ENCODE measurements at places on chromosomes 4 and X.

DNA sequence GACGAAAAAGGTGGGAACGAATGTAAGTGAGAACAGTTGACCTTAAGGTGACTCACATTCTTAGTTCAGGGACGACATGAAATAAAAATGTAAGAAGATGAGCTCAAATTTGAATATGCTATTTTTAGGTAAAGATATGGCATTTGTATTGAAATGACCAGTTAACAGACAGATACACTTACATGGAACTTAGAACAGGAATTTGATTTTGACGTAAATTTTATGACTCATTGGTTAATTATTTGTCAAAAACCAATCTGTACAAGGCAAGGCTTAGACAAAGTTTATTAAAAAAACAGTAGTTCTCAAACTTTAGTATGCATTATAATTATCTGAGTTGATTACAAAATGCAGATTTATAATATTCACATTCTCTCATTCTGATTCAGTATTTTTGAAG is 469.4 kb downstream of the CFAP47 start:
- DNase-seq: no peak

- no peak for DNase-seq
These were observed 43.6 kb upstream of the UCP1 start for GRCh38 chr4:140612357-140612756.

DNA sequence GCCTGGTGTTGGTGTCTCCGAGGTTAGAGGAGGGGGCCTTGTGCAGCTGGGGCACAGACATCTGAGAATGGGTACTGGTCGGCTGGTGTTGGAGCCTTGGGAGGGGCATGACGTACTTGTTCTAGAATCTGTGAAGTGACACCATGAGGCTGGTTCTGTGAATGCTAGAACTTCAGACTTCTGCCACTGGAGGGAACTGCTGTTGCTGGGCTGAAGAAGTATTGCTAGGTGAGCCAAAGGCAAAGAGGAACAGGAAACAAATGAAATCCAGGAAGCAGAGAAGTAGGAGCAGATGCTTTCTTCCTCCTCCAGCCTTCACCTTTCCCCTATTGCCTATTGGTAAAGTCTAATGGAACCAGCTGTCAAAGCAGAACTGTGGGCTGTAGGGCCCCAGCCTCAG is 120.9 kb upstream of the DDIT4L start:
- DNase-seq: no peak

DNA sequence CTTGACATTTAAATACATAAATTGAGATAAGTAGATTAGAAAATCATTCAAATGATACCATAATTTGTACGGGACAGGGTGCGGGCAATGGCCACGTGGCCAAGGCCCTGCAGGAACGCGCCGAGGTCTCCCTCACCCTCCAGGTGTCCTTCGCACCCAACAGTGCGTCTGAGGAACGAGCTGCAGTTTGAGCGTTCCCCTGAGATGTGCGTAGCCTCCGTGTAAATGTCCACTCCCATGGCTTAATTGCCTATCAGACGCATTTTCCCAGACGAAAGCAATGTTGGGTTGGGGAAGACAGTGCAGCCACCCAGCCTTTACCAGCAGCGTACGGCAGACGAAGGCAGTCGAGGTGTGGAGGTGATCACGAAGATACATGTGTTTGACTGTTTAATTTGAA is 56.4 kb downstream of the CPLX1 start:
- no peak for DNase-seq

DNA sequence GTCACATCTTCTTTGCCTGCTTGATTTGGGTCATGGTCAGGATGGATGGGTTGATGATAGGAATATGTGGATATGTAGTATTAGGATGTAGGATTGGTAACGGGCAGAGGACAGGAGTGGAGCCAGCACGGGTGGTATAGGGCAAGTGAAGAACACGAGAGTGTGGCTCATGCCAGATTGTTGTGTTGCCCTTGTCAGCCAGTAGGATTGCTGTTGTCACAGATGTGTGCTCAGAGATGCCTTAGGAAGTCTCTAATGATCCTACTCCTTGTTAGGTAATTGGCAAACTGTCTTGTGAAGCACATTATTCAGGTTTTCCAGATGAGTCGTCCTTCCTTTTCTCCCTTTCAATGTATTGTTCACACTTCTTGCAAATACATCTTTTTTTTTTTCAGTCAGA is 5.5 kb downstream of the ATP10D start:
- no peak for DNase-seq

GRCh38 chr4:126328914-126329313 is 1014.2 kb downstream of the FAT4 start:
- no peak for DNase-seq

DNA sequence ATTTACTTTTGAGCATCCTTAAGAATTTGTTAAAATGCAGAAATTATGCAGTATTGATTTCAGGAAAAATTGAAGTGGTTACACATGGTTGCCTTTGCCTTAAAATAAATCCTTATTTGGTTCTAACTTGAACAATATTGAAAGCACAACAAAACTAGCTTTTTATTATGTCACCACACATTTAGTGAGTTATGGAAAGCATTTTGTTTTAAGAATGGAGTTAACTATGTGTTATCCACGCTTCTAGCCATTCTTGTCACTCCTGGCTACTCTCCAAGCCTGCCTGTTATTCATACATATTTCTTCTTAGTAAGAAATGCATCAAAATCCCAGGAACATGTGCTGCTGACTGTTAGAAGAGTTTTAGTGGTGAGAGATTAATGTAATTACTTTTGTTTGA is 73.9 kb downstream of the FAT4 start:
- DNase-seq: no peak

DNA sequence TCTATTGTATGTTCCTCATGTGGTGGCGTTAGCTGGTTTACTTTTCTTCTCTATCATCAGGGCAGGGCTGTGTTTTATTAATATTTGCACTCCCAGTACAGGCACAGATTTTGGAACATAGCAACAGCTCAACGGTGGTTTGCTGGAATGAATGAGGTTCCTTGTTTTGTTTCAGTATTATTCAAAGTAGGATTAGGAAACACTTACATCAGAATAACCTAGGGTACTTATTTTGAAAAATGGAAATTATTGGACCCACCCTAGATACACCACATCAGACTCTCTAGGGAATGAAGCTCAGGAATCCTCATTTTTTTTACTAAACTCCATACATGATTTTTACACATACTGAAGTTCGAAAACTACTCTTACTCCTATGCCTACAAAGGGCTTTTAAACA is 108.8 kb upstream of the ENPEP start:
- DNase-seq: no peak

GRCh38 chr4:56465599-56466295 is 1.7 kb upstream of the SRP72 start:
- DNase-seq: no peak

DNA sequence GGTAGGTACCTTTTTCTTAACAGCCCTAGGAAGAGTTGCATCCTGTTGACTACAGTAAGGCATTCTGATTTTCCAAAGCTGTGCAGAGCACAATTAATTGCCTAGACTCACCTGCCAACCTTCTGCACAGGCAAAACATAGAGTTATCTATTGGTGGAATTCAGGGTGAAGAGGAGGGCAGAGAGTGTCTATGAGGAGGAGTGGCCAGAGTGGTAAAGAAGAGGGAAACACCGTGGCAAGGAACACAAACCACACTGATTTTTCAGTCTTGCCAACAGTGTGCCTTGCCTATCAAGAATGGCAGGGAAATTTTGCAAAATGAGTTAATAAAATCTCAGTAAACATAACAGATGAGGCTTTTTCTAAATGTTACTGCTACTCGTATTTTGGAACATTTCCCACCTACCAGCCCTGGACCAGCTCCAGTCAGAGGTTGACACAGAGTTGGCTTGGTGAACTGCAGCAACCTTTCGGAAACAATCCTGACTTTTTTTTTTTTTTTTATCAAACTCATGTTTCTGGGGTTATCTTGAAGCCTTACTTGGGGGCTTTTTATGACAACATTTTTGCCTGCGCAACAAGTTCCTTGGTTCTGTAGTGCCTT is 67.9 kb upstream of the CAPN6 start:
- DNase-seq: no peak

- no peak for DNase-seq
These were observed 126.5 kb downstream of the REELD1 start for GRCh38 chr4:146340798-146341197.

All from stimulated activated CD8-positive, alpha-beta memory T cell treated with anti-CD3 and anti-CD28 coated beads, Interleukin-7, amount 100 ng/mL, for 1 hour (primary cell).